Activated naive CD4-positive, alpha-beta T cell treated with anti-CD3 and anti-CD28 coated beads, Interleukin-2, amount 50 U/mL, for 72 hours (primary cell): ENCODE measurements at places on chromosomes 2 and 18. TPM values are rescaled to one million over a fixed set of nuclear protein-coding genes. Genes with fewer than 3 reads are reported as not detected.

- no peak for DNase-seq
Measured at GRCh38 chr2:179050755-179051154, 818 bp upstream of the CCDC141 start.

The NR4A2 gene
- 9.7 TPM for total RNA-seq

DNA sequence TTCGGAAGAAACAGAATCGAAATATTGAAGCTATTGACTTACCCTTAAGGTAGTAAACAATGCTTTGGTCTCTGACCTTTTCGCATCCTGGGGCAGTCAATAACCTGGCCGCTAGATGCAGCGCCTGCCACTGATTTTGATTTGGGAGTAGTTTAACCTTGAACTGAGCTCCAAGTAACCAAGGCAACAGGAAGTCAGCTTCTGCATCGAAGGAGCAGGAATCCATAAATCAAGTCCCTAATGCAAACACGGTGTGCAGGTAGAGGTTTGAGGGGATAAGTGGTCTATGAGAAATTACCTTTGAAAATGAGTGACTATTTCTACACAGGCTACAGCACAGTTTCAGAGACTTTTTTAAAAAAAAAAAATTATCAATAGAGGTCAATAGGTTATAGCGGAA, 353.5 kb downstream of the SETBP1 start:
- no peak for DNase-seq

- DNase-seq = no peak
Measured at GRCh38 chr18:51767293-51767692, 569.8 kb upstream of the MEX3C start.

DNA sequence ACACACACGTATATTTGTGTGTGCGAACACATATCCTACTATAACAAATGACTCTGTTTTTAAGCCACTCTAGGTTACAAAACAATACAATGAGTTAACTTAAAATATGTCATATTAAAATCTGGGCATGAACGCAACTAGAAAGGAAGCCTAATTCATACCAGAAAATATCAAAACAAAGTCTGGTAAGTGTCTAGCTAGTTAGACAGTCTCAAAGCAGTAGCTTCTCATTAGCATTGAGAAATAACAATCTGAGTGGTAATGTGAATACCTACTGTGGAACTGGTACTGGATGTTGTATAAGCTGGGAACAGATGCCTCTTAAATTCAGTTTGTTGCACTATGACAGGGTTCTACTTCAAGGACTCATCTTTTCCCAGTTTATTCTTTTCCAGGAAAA, 32.5 kb upstream of the WIPF1 start:
- no peak for DNase-seq

The DTNA gene
- 1.4 TPM for total RNA-seq

The GRP gene
- total RNA-seq = not detected

DNA sequence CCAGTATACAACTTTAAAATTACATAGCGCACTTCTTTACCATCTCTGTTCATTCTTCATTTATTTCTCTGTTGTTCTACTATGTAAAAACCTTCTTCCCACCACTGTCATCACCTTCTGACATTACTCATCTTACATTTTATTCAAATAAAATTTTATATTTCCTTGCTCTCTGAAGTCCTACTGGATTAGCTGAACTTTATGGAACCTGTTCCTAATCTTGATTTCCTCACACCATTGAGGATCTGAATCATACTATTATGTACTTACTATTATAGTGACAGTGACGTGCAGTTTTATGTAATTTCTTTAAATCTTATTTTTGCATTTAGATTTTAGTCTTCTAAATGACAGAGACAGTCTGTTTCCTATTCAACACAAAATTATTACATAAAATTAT, 98.3 kb downstream of the DYNAP start:
- DNase-seq = no peak

DNA sequence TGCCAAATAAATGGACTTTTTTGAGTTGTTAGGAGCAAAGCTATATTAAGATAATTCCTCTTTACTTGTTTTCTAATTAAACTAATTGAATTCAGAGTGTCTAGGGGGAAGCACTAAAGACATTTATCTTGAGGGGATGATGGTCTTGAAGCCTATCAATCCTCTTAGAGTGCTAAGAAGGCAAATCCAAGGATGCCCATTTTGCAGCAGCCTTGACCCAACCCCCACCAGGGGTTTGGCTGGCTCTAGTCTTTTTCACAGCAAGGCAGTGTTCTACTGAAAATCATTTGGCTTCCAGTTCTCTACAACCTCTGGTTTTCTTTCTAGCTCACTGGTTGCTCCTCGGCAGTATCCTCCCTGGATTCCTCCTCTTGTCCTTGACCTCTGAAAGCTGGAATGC, 6.5 kb upstream of the RAX start:
- DNase-seq = no peak

DNA sequence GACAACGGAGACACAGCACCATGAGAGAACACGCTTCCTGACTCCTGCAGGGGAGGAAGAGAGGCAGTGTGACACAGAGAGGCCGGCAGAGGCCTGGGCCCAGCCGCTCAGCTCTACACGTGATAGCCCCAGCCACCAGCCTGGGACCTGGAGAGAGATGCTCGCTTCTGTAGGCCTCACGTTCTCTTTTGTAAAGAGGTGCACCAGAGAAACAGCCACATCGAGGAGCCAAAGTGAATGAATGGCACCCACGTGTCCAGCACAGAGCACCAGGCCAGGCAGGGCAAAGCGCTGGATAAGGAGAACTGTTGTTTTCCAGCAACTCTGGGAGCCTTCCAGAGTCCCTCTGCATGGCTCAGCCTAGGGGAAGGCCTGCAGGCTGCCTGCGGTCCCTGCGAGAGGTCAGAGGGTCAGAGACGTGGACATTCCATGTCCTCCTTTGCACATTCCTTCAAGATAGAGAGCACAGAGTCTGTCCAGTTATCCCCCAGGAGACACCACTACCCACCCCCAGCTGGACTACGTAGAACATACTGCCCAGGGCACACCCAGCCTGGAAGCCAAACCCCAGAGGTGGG, 14.2 kb downstream of the LIMS2 start:
- DNase-seq = no peak
